ENCODE measurements at places on chromosomes 12 and 14.
A peak's percentile ranks its signal among the peaks of the same experiment; 100 is the strongest.

GRCh38 chr14:34804933-34805332, 70.2 kb downstream of the BAZ1A start:
- DNase-seq = no peak

- no peak for DNase-seq
These were observed 391.8 kb upstream of the PRICKLE1 start for GRCh38 chr12:42981379-42981778.

DNA sequence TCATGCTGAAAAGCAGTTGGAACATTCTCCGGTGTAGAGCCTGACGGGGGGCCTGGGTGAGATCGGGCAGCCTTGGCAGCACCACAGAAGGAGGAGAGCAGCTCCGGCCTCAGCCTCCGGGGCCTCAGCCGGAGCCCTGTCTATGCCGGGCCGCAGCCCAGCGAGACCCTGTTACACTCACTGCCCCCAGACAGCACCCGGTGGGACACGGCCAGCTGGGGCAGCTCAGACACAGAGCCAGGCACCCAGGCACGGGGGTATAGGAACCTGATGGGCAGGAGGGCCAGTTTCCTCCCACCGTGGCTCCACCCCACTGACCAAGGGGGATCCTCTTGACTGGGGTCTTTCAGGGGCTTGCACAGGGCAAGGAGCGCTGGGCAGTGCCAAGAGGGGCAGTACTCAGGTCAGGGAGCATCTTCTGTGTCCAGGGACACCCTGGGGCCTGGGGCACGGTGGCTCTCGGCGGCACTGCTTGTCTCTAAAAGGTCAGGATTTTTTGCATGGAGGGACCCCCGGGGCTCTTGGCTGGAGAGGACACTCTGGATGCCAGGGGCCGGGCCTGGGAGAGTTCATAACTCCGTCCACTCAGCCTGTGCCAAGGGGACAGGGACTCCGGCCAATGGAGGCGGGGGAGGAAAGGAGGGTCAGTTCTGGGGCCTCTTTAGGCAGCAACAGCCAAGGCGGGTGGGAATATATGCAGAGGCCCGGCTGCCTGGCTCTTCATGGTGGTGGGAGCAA, 9.4 kb downstream of the INF2 start:
- no peak for DNase-seq

DNA sequence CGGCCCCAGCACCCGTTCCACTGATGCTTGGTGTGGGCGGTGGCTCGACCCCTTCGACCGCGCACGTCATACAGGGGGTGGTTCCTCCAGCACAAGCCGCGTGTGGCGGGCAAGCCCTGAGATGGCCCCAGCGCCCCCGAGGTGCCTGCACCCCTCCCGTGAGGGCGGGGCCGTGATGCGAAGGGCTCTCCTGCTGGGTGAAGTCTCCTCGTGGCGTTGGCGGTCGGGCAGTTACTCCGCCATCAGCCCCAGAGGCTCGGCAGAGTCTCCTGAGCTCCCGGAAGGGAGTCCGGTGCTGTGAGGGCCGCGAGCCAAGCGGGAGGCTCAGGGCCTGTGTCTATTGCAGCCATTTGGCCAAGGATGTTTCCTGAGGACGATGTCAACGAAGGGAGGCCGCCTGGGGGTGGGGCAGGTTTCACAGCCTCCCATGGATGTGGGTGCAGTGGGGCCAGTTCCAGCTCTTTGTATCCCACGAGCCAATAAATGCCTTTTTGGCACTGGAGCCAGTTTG, 78.1 kb upstream of the GALNT9 start:
- DNase-seq = no peak

DNA sequence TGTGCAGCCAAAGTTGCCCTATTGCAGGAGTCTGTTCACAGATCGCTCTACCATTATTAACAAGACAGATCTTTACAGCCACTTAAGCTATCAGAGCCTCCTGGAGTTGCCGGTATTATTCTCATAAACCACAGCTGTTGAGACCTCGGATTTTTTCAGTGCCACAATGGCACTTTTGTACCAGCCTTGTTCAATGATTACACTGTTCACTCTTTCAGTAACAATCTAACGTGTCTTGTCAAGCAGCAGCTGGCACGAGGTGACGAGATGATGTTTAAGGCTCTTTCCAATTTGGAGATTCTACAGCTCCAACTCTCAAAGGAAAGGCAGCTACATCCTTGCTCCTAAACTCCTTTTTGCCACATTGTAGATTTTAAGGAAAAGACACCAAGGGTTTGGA, 30.7 kb downstream of the LRIG3 start:
- DNase-seq = no peak

GRCh38 chr14:31746326-31746725, 185.1 kb downstream of the NUBPL start:
- no peak for DNase-seq

DNA sequence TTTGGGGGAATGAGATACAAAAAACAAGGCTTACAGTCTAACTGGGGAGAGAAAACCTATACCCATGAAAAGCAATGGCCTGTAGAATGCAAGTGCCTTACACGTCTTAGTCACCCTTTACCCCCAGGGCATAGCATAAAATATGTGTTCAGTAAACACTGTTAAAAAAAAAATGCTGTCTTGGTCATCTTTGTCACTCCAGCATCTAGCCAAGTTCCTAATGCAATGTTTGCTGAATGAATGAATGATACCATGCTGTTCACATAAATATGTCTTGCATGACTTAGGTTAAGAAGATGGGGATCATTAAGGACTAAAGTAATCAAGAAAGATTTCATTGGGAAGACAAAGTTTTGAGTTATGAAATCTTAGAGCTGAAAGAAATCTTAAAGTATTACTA, 38.5 kb downstream of the PPP2R5E start:
- DNase-seq = no peak

GRCh38 chr14:100011628-100012325, 53.4 kb upstream of the EVL start:
- DNase-seq = no peak

DNA sequence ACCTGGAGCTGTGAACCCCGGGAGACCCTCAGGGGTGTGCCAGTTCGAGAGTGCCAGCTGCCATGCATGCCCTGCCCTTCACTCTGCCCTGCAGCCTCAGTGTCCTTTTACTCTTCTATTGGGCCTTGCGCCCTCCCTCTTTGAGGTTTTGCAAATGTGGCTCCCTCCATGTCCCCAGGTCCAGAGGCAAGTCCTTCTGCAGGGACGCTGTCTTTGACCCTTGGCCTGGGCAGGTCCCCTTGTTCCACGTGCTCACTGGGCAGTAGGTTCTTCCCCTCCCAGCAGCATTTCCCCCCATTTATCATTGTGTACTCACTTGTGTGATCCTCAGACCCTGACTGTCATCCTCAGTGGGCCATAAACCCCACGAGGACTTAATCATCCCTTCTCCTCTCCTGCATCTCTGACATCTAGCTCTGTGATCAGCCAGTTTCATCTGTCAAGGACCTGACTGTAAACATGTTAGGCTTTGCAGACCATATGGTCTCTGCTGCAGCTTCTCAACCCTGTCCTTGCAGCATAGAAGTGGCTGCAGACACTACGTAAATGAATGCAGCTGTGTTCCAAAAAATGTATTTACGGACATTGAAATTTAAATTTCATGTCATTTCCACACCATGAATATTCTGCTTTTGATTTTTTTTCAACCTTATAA, 36.6 kb downstream of the TSPAN9 start:
- DNase-seq = no peak

DNA sequence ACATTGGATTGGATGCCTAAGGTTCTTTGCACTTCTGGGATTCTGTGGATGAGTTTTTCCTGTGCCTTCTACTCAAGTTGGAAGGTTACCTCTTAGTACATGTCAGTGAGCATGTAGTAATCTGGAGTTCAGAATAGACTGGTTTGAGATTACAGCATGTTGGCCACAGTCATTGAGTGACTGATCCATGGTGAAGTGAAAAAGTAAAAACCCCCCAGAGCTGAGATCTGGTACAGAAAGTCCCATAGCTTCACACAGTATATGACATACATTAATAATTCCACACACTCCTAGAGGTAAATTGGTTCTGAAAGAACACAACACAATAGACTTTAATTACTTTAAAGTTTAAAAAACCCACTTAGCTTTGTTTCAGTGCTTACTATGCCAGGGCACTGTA, 11.9 kb upstream of the CCND2 start:
- no peak for DNase-seq

GRCh38 chr12:48758186-48758585, 30.7 kb downstream of the ADCY6 start:
- no peak for DNase-seq

- no peak for DNase-seq
These were observed 17.4 kb upstream of the ZDHHC17 start for GRCh38 chr12:76746516-76746915.

GRCh38 chr12:7175493-7175892, 14.0 kb upstream of the PEX5 start:
- DNase-seq = no peak

DNA sequence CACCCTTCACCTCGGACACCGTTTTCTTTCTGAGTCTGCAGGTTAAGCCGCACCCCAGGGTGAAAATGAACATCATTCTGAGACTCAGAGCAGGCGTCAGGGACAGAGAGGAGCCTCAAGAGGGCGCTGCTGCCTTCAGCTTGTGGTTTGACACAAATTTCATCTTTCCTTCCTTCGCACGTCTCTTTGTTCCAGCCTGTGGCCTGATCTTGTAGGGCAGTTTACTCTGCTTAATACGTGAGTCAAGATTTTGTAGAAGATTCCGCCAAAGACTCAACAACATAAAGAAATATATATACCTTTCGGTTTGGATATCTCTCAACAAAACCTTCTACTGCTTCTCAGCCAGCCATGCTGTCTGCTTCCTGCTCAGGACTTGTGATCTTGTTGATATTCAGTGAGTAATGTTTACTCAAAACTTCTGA, 329.3 kb upstream of the OR4E1 start:
- no peak for DNase-seq

- peak; percentile 39 for DNase-seq
These were observed 168.1 kb upstream of the NOVA1 start for GRCh38 chr14:26765768-26766520.

- no peak for DNase-seq
These were observed 75.6 kb upstream of the TMEM132C start for GRCh38 chr12:128191380-128191779.

DNA sequence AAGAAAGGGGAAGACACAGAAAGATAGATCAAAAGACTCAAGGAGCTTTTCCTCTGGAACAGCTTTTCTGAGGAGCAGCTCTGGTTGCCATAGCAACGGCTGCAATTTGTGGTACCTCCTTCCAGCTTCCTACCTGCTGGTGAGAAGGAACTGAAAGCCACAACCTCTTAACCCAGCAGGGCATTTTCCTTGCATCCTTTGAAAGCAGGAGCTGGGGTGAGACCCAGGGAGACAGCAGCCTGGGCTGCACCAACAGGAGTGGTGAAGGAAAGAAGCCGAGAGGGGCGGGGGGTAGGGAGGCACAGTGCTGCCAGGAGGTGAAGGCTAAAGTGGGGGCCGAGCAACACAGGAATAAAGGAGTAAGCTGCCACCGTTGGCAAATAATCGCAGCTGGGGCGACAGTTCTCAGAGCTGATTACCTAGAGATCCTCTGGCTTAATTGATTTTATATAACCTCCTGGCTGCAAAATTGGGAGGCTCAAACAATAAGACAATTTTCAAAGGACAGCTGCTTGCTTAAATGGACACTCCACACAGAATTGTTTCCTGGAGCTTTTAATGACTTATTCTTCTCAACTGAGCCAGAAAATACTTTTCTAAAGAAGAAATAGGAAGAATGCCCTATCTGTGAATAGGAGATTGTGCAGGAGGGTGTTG, 129.4 kb downstream of the RPAP3 start:
- DNase-seq = no peak

GRCh38 chr12:124527861-124528561, 39.4 kb downstream of the NCOR2 start:
- no peak for DNase-seq

All from amniotic stem cell (primary cell).